Fibroblast of mammary gland (primary cell): ENCODE measurements at places on chromosomes 2 and 18.

- DNase-seq, result no peak
Measured at GRCh38 chr2:126886916-126887280, 11.8 kb upstream of the TEX51 start.

DNA sequence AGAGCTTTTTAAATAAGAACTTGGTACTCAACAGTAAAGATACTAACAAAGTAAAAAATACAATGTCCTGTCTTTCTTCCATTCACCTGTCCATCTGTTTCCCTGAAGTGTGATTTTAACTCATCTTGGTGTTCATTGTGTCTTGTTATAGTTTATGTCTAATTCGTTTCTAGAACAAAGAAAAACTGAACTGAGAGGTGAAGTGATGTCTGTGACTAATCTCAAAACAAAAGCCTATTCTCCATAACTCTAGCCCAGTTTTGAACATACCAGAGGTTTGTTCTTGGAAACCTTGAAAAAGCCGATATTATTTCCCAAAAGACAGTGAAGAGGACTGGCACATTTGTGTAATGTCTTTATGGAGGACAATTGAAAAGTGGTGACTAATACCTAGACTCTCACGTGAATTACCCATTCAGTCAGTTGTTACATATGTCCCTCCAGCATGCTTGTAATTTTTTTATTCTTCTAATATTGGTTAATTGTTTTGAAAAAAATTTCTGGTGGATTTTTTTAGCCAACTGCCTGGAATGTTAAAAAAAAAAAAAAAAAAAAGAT is 725.8 kb downstream of the SATB2 start:
- no peak for DNase-seq

- peak; percentile 50 for DNase-seq
Measured at GRCh38 chr2:38598991-38599295, 3.8 kb downstream of the HNRNPLL start.

GRCh38 chr2:237693291-237693994 is 66.1 kb downstream of the LRRFIP1 start:
- peak; percentile 86 for DNase-seq

DNA sequence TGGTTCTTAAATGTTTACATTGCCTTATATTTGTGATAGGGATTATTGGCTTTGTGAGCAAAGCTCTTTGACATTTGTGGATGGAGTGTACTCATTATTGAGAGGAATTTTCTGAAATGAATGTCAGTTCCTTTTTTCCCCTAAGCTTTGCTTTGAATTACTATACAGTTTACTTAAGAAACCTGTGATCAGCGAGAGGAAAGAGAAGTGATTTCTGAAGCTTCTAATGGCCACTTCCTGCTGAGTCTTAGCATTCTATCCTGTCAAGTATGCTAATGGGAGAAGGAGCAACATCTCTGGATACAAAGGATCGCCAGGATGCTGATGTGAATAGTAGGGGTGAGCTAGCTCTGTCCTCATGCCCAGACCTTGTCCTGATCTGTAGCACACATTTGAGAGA is 47.8 kb upstream of the MGAT5 start:
- no peak for DNase-seq

GRCh38 chr2:348361-348916 is 60.5 kb upstream of the ALKAL2 start:
- DNase-seq, result peak; percentile 81

GRCh38 chr2:72990695-72991438 is 73.5 kb downstream of the EMX1 start:
- no peak for DNase-seq

GRCh38 chr2:200786826-200787225 is 24.9 kb upstream of the BZW1 start:
- DNase-seq, result peak; percentile 84
